NCI-H774 (cell line): ENCODE measurements at places on chromosomes 12 and 14.

DNA sequence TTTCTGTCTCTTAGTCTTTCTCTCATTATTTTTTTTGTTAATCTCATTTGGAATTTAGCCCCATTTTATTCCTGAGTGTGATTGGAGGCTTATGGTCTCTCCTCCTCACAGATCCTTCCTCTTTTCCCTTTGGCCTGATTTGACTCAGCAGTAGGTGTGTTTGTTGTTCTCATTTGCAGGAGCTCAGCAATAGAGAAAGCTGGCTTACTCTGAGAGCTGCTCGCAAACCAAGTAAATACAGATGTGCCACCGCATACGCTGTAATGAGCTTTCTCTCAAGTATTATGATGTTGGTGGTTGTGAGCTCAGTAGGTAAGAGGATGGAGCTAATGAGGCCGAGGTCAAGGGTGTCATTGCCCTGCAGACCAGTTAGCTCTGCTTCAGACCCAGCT lies 206.5 kb downstream of the ETV6 start:
- peak; percentile 72 for DNase-seq

GRCh38 chr14:32621585-32621984 lies 292.5 kb downstream of the AKAP6 start:
- no peak for DNase-seq

- DNase-seq, result peak; percentile 3
These were observed 890 bp upstream of the KIF26A start for GRCh38 chr14:104137297-104138097.

GRCh38 chr12:69068448-69068847 lies 135.5 kb upstream of the CPM start:
- DNase-seq, result no peak

- DNase-seq, result no peak
These were observed 78.6 kb downstream of the ARF6 start for GRCh38 chr14:49971156-49972130.

- DNase-seq, result no peak
These were observed 41.6 kb downstream of the NT5DC3 start for GRCh38 chr12:103799504-103799856.

DNA sequence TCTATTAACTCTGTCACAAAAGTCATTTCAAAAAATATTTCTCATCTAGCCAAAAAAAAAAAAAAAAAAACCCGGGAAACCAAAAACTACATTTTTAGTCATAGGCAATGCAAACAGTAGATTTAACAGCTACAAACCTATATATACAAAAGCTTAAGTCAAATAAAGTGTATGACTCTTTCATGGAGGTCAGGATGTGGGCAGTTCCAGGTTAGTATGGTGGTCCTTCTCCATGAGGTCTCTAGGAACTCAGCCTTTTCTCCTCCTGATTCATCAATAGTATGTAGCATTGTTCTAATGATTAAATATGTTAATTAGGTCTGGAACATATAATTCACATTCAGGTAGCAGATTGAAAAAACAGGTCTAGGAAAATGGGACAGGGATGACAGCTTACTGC lies 586.5 kb downstream of the SLC16A7 start:
- DNase-seq, result no peak

GRCh38 chr12:14442221-14442881 lies 76.9 kb downstream of the ATF7IP start:
- DNase-seq, result no peak

GRCh38 chr12:71392521-71393145 lies 47.0 kb upstream of the LGR5 start:
- DNase-seq, result peak; percentile 85

- DNase-seq, result no peak
These were observed 4.3 kb upstream of the CD63 start for GRCh38 chr12:55733021-55733555.

DNA sequence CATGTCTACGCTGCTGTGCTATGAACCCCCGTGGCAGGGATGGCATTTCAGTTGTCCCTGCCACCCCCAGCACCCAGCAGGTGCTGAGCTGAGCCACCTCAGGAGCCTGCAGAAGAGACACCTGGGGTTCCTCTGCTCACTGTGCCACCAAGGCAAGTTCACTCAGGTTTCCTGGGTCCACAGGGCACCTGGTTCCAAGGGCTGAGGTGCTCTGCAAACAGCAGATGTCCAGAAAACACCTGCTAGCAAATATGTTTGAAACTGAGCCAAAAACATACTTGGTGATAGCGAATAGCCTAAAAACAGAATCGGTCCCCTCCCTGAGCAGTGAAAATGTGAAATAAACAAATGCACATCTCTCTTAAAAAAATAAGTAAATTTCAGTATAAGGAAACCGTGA lies 35.6 kb upstream of the GPR68 start:
- peak; percentile 79 for DNase-seq

GRCh38 chr12:107829271-107829670 lies 54.8 kb downstream of the ASCL4 start:
- DNase-seq, result no peak

DNA sequence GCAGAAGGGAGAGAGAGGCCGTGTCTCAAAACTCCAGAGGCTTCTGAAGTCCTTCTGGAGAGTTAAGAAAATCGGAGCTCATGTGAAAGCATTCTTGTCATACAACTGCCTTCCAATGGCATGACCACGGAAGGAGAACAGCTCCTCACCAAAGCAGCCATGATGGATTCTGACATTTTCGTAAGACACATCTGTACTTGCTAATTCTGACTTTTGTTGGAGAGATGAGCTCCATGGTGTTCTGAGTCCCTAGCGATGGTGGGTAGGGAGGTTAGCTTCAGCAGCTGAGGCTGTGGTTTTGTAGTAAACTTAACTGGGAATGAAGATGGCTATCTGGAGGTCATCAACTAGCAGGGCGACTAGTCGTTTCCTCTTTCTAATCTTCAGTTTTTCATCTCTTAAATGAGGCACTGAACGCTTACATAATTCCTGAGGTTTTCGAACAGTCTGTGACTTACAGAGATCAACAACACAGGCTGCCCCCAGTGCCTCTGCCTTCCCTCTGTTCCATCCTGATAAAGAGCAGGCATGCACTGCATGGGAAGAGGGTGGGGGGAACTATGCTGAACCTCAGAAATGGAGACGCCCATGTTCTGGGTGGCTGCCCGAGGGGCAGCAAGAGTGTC lies 28.6 kb upstream of the DICER1 start:
- no peak for DNase-seq

GRCh38 chr12:97601934-97602720 lies 139.5 kb downstream of the RMST start:
- DNase-seq, result no peak

DNA sequence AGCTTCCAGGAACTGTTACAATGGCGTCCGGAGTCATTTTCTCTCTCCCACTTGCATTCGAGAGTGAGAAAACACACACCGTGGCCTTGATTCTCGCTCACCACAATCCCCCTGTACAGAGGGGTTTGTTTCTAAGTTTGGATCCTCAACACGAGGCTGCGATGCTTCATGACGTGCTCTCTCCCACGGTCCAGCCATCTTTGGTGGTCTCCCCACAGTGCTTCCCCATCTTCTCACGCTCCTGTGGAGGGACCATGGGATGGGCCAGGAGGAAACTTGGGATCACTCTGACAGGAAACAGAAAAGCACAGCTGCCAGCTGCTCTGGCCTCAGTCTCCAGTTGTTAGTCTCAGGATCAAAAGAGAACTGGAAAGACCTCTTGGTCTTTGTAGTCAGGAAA lies 28.1 kb downstream of the OR10P1 start:
- no peak for DNase-seq
